Breast epithelium (tissue), 4 donors: ENCODE measurements at places on chromosomes 4 and X. TPM values are rescaled to one million over a fixed set of nuclear protein-coding genes. Genes with fewer than 3 reads are reported as not detected.

The TMSB15C gene
- 6.2 TPM for total RNA-seq

The SLIT2 gene
- total RNA-seq: 20.3 TPM

The IQSEC2 gene
- total RNA-seq: 16.7 TPM

The MCUB gene
- total RNA-seq: 16.4 TPM

The DDIT4L gene
- 3.8 TPM for total RNA-seq

The SSX4 gene
- not detected for total RNA-seq

The XAGE3 gene
- not detected for total RNA-seq

The DNAAF6 gene
- total RNA-seq: not detected

The AMBN gene
- not detected for total RNA-seq

The ACE2 gene
- total RNA-seq: 5.6 TPM

The COMMD8 gene
- total RNA-seq: 12.3 TPM

The GJB1 gene
- total RNA-seq: not detected

The STATH gene
- total RNA-seq: not detected

The TMEM144 gene
- total RNA-seq: 44.2 TPM

The RHOXF2 gene
- not detected for total RNA-seq

The TKTL2 gene
- total RNA-seq: 0.32 TPM

The GPR143 gene
- total RNA-seq: 3.4 TPM

The LIMCH1 gene
- 34.6 TPM for total RNA-seq

The CD99L2 gene
- 81.4 TPM for total RNA-seq

The SRPK3 gene
- total RNA-seq: 0.33 TPM

The PRKX gene
- total RNA-seq: 27.1 TPM

The MAGEA2B gene
- not detected for total RNA-seq

The ASMT gene
- not detected for total RNA-seq

The ABLIM2 gene
- 11.5 TPM for total RNA-seq

The PAGE4 gene
- total RNA-seq: not detected

The ARHGAP36 gene
- total RNA-seq: 0.32 TPM

The FOXR2 gene
- total RNA-seq: not detected
